T-cell (primary cell): ENCODE measurements at places on chromosomes 13 and 19. TPM values are rescaled to one million over a fixed set of nuclear protein-coding genes. Genes with fewer than 3 reads are reported as not detected.

The ANKRD24 gene
- total RNA-seq, result 0.91 TPM

The IQCN gene
- total RNA-seq, result 6.3 TPM

The NEK5 gene
- total RNA-seq, result not detected

The NKG7 gene
- total RNA-seq, result 105 TPM

The OLFM4 gene
- total RNA-seq, result 0.10 TPM

The HSH2D gene
- 23.5 TPM for total RNA-seq

The TTC9B gene
- not detected for total RNA-seq

The RFXAP gene
- total RNA-seq, result 12.1 TPM

The DACT3 gene
- 0.16 TPM for total RNA-seq

The WDR87 gene
- not detected for total RNA-seq

The ZNF177 gene
- total RNA-seq, result 2.1 TPM
